ENCODE measurements at places on chromosomes 12 and 14.

- DNase-seq: no peak
Observed at GRCh38 chr12:130338794-130339601, 1.3 kb downstream of the PIWIL1 start.

DNA sequence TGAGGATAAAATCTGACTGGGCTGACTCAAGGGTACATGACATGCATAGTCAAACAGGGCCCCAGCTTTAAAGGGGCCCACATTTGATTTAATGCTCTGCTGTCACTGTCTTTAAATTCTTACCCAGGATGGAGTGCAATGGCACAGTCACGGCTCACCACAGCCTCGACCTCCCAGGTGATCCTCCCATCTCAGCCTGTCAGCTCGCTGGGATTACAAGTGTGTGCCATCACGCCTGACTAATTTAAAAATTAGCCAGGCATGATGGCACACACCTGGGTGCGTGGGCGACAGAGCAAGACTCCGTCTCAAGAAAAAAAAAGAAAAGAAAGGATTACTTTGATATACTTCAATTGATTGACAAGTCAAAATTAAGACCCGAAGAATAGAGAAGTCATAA lies 9.2 kb upstream of the PLBD1 start:
- DNase-seq: no peak

GRCh38 chr14:90379106-90379505 lies 17.7 kb upstream of the CALM1 start:
- DNase-seq: no peak

- DNase-seq: peak; percentile 51
Observed at GRCh38 chr12:41512497-41512896, 324.4 kb downstream of the PDZRN4 start.

DNA sequence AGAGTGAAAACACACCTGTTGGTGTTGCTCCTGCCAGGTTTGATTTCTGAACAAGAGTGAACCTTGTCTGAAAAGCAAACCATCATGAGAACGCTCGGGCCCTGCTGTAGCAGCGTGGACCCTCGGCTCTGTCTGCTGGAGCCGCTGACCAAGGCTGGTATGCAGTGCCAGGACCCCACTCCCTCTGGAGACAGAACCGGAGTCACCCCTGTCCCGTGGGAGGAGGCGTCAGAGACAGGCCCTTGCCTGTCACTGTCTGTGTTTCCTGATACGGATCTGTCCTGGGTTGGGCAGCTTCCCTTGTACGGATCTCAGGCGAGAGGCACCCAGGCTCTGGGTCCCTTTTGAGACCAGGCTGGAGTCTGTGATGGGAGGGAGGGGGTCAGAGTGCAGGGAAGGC lies 111.6 kb downstream of the ADGRD1 start:
- no peak for DNase-seq

DNA sequence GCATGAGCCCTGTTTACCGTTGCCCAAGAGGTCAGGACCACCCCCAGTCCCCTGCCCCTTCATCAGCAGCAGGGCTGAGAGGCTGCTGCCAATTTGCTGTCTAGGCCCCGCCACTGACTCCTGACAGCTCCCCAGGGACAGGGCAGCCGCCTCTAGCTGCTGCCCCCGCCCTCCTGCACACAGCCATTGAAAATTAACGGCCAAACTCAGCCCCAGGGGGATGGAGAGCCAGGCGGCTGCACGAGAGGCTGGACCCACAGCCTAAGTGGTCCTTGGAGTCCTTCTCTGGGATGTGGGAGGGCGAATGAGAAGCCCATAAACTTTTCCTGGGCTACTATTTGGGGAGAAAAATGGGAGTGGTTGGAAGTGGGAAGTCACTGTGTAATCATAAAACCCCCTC lies 4.6 kb downstream of the FOXN4 start:
- no peak for DNase-seq

GRCh38 chr14:55103005-55103640 lies 25.9 kb upstream of the LGALS3 start:
- peak; percentile 88 for DNase-seq

DNA sequence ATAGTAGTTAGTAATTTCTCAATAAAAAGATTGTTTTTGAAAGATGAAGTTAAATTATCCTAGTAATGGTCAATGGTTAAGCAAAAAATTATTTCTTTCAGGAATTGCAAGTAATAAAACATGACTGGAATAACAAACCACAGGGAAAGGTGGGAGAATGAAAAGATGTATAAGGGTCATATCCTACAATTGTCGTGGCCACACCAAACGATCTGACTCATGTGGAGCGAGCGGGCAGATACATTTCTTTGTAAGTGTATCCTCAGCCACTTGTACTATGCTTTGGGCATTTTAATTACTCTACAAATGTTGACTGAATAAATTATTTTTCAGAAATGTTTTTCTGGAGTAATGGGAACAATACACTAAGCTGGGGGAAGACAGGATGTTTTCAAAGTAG lies 45.5 kb downstream of the ACSM4 start:
- DNase-seq: no peak

DNA sequence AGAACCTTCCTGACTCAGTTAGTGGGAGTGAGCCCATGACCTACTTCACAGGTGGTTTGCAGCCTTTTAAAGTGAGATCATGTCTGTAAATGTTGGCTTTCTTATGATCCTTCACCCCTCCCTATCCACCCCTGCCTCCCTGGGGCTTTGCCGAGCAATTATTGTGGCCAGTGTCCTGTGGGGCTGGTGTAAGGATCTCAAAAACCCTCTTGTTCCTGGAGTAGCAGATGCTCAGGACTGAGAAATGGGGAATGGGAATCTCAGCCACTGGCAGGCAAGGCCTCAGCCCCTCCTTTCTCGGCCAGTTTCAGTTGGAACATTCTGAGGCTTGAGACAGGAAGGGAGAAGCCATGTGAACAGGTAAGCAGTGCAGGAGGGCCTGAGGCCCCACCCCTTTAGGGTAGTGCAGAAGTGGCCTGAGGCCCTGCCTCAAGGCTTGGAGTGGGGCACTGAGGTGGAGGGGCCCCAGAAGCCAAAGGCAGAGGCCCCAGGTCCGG lies 53.8 kb downstream of the PLEKHG3 start:
- DNase-seq: peak; percentile 79

DNA sequence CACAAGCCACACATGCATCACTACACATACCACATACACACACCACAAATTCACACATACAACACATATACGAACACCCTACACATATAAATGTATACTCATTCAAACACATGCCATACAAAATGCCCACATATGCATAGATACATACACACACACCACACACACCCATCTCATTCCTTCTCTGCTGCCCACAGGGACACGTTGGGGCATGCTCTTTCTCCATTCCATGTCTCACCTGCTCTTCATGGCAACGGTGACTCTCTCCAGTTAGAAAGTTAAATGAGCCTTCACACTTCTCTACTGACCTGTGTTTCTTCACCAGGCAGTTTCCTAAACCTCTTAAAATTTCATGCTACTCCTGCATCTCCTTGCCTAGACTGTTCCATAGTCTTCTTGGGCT lies 1194.8 kb downstream of the BCL11B start:
- DNase-seq: no peak

DNA sequence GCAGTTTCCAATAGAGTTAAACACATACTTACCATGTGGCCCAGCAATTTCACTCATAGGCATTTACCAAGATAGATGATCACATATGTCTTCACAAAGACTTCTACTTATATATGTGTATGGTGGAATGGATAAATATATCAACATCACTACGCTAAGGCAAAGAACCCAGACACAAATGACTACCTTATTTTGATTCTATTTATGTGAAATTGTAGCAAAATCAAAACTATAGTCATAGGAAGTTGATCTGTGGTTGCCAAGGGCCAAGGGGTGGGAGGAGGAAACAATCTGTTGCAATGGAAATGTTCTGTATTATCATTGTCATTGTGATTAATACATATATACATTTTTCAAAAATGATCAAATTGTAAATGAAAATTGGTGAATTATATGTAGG lies 47.7 kb upstream of the ANP32D start:
- DNase-seq: no peak

GRCh38 chr12:90112666-90113065 lies 404.0 kb upstream of the ATP2B1 start:
- DNase-seq: peak; percentile 37

DNA sequence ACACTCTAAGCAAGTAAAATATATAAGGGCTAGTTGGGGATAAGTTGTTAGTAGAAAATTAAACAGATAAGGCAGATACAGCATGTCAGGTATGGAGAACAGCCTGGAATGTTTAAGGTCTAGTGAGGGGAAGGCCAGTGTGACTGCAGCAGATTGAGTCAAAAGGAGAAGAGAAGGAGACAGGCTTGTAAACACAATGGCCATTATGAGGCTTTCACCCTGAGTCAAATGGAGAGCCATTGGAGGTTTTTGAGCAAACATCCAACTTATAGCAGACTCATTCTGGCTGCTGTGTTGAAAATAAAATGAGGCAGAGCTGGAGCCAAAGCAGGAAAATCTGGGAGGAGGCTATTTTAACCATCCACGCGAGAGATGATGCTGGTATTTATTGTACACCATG lies 142.0 kb downstream of the DUSP6 start:
- DNase-seq: no peak

GRCh38 chr12:112705037-112705632 lies 86.4 kb upstream of the RPH3A start:
- DNase-seq: no peak

- no peak for DNase-seq
Observed at GRCh38 chr12:7959278-7959677, 23.3 kb upstream of the SLC2A3 start.

GRCh38 chr12:92718483-92718990 lies 15.7 kb downstream of the PLEKHG7 start:
- DNase-seq: no peak

GRCh38 chr12:916240-916639 lies 33.3 kb downstream of the RAD52 start:
- DNase-seq: no peak

- DNase-seq: peak; percentile 59
Observed at GRCh38 chr12:55681142-55682077, 26.3 kb downstream of the ITGA7 start.

Measured in muscle of back (tissue), 13 donors.